Stimulated activated CD8-positive, alpha-beta memory T cell treated with anti-CD3 and anti-CD28 coated beads, Interleukin-4, amount 100 ng/mL, for 24 hours (primary cell): ENCODE measurements at places on chromosomes 13 and 19.
A peak's percentile ranks its signal among the peaks of the same experiment; 100 is the strongest.

- no peak for DNase-seq
These were observed 40.7 kb upstream of the DCUN1D2 start for GRCh38 chr13:113531041-113531873.

GRCh38 chr19:45448887-45449299, 18.9 kb upstream of the FOSB start:
- no peak for DNase-seq

- DNase-seq: no peak
These were observed 45.2 kb upstream of the HMGB1 start for GRCh38 chr13:30510811-30511371.

GRCh38 chr19:14167576-14168138, 31.3 kb upstream of the ASF1B start:
- DNase-seq: no peak

- DNase-seq: no peak
These were observed 95.1 kb downstream of the DNAJC15 start for GRCh38 chr13:43118521-43118920.

GRCh38 chr13:30572859-30573275, 44.9 kb upstream of the USPL1 start:
- DNase-seq: no peak

DNA sequence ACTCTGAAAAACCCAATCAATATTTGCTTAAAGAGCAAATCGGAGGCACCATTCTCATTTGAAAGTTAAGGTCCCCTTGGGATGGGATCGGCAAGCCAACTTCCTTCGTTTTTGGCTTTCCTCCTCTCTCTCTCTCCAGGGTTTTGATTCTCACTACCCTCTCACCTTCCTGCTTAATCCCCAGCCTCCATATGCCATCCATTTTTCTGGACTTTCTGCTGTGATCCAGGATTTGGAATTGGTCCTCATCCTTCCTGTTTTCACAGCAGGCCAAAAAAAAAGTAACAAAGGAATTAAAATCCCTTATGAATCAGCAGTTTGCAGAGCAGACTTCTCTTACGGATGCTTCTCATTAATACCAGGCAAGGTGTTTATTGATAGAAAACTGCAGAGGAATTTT, 283.1 kb upstream of the TMTC4 start:
- no peak for DNase-seq

DNA sequence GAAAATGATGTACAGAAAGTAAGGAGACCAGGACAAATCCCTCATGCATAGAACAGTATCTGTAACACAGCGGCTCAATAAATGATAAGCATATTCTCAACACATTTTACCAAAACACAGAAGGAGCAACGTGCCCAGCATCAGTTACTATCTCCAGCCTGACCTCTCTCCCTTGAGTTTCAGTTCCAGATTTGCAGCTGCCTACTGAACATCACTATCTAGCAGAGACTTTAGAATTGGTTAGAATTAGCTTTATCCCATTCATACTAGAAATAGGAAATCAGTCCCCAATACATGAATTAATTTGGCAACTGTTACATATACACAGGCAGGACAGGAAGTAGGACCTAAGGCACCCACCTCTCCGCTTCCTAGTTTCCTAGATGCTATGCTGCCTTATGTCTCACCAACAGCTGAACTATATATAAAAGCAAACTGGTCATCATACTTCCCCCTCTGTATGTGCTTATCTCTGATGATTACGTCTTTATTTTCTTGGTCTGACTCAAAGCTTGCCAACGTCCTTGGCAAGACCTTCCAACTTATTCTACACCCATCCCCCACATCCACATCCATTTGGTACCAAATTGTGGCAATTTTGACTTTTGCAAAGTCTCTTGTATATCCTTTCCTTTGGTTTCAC, 61.1 kb downstream of the SACS start:
- DNase-seq: no peak

DNA sequence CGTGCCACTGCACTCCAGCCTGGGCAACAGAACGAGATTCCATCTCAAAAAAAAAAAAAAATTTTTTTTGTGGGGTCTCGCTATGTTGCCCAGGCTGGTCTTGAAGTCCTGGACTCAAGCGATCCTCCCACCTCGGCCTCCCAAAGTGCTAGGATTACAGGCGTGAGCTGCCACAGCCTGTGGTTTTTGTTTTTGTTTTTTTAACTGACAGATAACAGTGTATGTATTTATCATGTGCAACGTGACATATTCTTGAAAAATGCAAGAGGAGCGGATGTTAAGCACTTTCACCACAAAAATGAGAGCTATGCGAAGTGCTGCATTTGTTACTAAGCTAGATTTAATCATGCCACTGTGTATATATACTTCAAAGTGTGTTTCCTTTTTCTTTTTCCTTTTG, 49.0 kb downstream of the ARHGEF18 start:
- DNase-seq: no peak

GRCh38 chr13:83815598-83815997, 66.7 kb downstream of the SLITRK1 start:
- DNase-seq: no peak

GRCh38 chr13:95809429-95809828, 132.5 kb downstream of the DNAJC3 start:
- no peak for DNase-seq

- no peak for DNase-seq
These were observed 6.1 kb downstream of the FOSB start for GRCh38 chr19:45473682-45474605.

DNA sequence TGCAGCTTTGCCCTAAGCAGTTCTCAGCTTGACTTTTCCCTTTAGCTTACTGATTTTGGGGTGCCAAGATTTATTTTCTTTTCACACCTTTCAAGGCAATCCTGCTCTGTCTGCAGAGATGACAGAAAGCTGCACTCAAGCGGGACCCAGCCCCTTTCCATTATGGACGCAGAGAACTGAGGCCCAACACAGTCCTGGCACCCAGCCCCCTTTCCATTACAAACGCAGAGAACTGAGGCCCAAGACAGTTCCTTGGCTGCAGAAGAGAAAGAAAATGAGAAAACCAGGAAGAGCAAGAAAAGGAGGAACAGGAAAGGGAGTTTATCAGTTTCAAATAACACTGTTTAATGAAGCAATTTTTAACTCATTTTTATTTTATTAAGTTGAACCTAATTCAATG, 36.8 kb upstream of the ATP11A start:
- DNase-seq: no peak

- no peak for DNase-seq
These were observed 157.9 kb downstream of the UQCRFS1 start for GRCh38 chr19:29054886-29055675.

- no peak for DNase-seq
These were observed 142.0 kb upstream of the TSHZ3 start for GRCh38 chr19:31491242-31491641.

GRCh38 chr13:111599791-111600190, 279.3 kb downstream of the TEX29 start:
- no peak for DNase-seq

DNA sequence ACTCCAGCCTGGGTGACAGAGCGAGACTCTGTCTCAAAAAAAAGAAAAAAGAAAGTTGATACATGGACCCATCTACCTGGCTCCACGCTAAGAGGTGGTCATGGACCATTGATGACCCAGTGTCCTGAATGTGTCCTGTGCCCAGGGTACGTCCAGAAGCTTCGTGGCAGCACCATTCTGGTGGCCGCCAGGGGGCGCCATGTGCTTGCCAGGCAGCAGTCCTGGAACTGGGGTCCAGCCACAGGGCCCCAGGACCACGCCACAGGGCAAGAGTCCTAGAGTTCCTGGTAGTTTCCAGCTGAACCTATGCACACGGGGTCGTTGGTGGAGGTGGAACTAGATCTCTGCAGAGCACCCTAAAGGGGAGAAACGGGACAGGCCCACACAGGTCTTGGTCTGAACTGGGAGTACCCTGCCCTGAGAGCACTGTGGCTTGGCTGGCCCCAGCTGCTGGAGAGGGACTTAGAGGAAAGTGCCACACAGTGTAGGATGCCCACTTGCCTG, 19.9 kb upstream of the FBXO27 start:
- DNase-seq: peak; percentile 52

- no peak for DNase-seq
These were observed 62.4 kb upstream of the C1QTNF9 start for GRCh38 chr13:24247016-24247415.

DNA sequence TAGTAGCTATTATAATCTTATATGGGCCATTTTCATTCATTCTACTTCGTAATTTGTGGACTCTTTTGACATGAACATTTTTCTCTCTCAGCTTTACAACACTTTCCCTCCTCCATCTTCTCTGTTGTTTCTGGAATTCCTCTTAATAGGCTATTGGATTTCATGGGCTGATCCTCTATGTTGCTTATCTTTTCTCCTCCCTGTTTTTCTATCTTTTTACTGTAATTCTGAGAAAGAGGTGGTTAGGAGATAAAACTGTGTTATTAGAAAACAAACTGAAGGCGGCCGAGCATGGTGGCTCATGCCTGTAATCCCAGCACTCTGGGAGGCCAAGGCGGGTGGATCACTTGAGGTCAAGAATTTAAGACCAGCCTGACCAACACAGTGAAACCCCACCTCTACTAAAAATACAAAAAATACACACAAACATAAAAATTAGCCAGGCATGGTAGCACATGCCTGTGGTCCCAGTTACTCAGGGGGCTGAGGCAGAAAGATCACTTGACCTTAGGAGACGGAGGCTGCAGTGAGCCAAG, 188.1 kb downstream of the UGGT2 start:
- no peak for DNase-seq

DNA sequence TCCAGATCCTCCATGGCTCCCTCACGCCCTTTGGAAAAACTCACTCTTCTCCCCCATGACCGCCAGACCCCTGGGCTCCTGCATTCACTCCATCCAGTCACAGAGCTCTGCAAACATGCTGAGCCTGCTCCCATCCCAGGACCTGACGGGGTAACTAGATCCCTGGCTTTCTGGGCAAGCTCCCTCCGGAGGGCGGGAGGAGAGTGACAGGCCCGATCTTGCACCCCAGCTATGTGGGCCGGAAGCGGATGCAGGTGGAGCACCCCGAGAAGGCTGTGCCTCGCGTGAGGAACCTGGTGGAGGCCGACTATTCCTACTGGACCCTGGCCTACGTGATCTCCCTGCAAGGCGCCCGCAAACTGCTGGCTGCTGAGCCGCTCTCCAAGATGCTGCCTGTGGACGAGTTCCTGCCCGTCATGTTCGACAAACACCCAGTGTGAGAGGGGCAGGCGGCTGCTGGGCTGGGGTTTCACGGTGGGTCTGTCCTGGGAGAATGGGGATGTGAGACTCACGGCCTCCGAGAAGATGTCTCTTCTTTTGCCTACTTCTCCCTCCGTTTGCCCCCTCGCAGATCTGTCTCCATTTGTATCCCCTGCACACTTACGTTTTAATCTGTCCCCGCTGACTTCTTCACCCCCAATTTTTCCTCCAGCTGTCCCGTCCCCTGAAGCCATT, 25.2 kb downstream of the COLGALT1 start:
- no peak for DNase-seq

- no peak for DNase-seq
These were observed 7.7 kb upstream of the MISP start for GRCh38 chr19:743168-743687.

DNA sequence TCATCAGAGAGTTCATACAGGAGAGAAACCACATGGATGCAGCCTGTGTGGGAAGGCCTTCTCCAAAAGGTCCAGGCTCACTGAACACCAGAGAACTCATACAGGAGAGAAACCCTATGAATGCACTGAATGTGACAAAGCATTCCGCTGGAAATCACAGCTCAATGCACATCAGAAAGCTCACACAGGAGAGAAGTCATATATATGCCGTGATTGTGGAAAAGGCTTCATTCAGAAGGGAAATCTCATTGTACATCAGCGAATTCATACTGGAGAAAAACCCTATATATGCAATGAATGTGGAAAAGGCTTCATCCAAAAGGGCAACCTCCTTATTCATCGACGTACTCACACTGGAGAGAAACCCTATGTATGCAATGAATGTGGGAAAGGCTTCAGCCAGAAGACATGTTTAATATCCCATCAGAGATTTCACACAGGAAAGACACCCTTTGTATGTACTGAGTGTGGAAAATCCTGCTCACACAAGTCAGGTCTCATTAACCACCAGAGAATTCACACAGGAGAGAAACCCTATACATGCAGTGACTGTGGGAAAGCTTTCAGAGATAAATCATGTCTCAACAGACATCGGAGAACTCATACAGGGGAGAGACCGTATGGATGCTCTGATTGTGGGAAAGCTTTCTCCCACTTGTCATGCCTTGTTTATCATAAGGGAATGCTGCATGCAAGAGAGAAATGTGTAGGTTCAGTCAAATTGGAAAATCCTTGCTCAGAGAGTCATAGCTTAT, 17.7 kb downstream of the ZNF613 start:
- no peak for DNase-seq

- DNase-seq: no peak
These were observed 6.9 kb downstream of the FUT2 start for GRCh38 chr19:48702701-48703100.

DNA sequence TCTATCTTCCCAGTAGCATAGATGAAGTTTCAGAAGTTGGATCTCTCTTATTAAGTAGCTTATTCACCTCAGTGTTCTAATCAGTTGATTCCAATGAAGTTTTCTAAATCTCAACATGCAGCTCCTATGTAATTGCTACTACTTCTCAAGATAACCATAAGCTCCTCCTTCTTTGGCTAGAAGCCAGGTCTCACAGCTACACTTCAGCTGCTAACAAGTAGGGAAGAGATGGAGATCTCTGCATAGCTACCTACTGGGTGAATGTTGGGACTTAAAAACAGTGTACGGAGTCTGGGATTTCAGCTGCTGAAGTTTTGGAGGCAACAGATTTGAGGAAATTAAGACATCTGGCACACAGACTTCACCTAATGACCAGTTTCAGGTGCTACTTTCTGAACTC, 661.0 kb downstream of the SLITRK1 start:
- no peak for DNase-seq

DNA sequence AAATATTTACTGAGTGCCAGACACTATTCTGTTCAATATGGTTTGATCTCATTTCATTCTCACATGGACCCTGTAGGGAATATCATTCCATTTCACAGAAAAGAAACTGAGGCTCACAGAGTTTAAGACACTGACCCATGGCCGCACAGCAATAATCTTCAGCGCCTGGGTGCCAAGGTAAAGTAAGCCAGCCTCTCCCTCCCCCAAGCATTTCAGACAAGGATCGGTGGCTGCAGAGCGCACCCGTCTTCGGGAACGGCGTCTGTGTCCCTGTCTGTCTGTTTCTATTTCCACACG, 4.3 kb upstream of the PDE4A start:
- DNase-seq: no peak

GRCh38 chr19:46786236-46787039, 2.0 kb downstream of the SLC1A5 start:
- peak; percentile 75 for DNase-seq
